Cardiac muscle cell (in vitro differentiated cells and primary cell): ENCODE measurements at places on chromosomes 7 and 10.
A peak's percentile ranks its signal among the peaks of the same experiment; 100 is the strongest.

DNA sequence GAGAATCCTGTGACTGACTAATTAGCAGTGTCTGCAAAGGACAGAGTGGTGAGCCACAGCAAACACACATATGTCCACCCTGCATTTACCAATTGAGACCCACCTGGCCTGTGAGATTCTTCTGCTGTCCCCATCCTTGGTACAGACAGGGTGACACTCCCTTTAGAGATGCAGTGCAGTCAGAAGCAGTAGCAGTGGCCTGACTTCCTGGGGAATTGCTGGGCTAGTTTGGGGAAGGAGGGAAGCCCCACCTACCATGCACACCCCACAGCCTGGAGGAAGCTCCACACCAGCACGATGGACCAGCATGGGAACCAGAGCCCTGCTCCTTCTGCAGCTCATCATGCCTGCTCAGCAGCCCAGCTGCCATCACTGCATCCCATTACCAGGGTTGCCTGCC, 924.9 kb upstream of the ZNF722 start:
- no peak overlapping the region for H3K27ac ChIP-seq
- H3K27me3 ChIP-seq = no peaks in the 10 kb centered on the region
- H3K4me3 ChIP-seq = no peak overlapping the region
- H3K4me1 ChIP-seq = no peaks in the 10 kb centered on the region

DNA sequence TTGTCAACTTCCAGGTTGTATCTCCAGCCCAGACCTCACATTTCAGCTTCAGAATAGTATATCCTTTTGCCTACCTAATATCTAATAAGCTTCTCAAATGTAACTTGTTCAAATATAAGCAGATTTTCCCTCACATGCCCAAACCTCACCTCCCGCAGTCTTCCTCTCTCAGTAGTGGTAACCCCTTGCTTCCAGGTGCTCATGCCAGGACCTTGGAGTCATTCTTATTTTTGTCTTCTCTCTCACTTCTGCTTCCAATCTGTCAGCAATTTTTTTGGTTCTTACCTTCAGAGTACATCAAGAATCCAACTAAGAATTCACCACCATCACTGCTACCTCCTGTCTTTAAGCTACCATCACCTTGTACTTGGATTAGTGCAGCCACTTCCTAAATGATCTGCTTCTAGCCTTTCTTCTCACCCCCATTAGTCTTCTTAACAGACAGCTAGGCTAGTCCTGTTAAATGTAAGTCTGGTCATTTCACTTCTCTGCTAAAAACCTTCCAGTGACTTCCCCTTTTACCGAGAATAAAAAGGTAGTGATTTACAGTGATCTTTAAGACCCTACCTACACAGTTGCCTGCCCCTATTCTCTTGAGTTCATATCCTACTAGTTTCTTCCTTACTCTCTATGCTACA, 14.0 kb downstream of the ANKIB1 start:
- DNase-seq = no peak
- no peak overlapping the region for H3K4me3 ChIP-seq
- no peaks in the 10 kb centered on the region for H3K4me1 ChIP-seq

DNA sequence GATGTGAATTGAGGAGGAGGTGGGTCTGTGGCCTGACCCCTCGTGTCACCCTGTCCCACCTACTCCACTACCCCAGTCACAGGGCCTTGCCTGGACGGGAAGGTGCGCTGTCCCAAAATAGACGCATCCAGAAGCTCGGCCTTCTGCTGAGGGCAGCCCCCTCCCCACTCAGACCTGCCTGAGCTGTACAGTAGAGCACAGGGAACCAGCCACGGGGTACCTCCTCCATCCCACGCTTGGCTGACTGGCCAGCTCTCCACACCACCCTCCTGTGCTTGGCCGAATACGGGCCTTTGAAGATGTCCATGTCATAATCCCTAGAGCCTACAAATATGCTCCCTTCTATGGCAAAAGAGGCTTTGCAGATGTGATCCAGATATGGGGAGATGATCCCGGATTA, 88.3 kb downstream of the CHST15 start:
- no peak overlapping the region for H3K27ac ChIP-seq
- no peaks in the 10 kb centered on the region for H3K36me3 ChIP-seq
- H3K4me3 ChIP-seq = no peak overlapping the region
- no peak for DNase-seq
- H3K4me1 ChIP-seq = no peaks in the 10 kb centered on the region

- H3K27me3 ChIP-seq = no peaks in the 10 kb centered on the region
- H3K27ac ChIP-seq = peak overlapping the region; percentile 79
- peak; percentile 22 for DNase-seq
- H3K4me3 ChIP-seq = no peak overlapping the region
- peaks cover 51% of the 10 kb centered on the region for H3K4me1 ChIP-seq
Measured at GRCh38 chr7:18505870-18506460, 10.4 kb downstream of the HDAC9 start.

DNA sequence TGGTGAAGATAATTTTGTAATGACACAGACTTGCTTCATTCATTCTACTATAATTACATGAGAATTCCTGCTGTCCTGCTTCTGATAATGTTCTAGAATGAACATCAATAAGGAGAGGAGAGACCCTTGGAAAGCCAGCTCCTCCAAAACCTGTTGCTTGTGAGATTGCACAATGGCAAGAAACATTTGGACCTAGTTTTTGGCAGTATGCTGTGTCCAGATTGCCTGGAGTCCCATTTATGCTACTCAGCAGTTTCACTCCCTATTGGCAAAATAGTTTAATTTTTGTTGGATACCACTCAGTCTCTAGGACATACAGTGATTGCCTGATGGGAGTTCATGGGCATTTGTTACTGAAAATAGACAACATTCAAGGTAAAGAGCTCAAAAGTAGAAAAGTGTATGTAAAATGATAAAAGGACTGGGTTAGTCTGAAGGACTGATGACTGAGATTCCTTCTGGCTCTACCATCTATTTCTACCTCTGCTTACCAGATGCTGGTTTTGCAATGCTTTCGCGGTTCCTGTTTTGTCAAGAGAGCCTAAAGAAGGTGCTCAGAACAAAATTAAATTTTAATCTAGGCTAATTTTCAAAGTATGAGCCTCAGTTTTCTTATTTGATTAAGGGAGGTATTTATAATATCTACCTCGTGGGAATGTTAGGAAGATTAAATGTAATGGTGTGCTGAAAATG, 8.0 kb upstream of the ACTR3B start:
- no peak for DNase-seq
- no peaks in the 10 kb centered on the region for H3K36me3 ChIP-seq
- no peak overlapping the region for H3K27ac ChIP-seq
- H3K4me1 ChIP-seq = no peaks in the 10 kb centered on the region
- no peaks in the 10 kb centered on the region for H3K27me3 ChIP-seq

GRCh38 chr7:108140671-108141070, 10.5 kb upstream of the LAMB4 start:
- H3K27me3 ChIP-seq = no peaks in the 10 kb centered on the region
- no peak overlapping the region for H3K4me3 ChIP-seq
- DNase-seq = no peak
- H3K27ac ChIP-seq = no peak overlapping the region
- no peaks in the 10 kb centered on the region for H3K4me1 ChIP-seq

GRCh38 chr10:26832960-26833359, 27.8 kb downstream of the ABI1 start:
- no peak overlapping the region for H3K27ac ChIP-seq
- H3K4me3 ChIP-seq = no peak overlapping the region
- H3K27me3 ChIP-seq = no peaks in the 10 kb centered on the region

DNA sequence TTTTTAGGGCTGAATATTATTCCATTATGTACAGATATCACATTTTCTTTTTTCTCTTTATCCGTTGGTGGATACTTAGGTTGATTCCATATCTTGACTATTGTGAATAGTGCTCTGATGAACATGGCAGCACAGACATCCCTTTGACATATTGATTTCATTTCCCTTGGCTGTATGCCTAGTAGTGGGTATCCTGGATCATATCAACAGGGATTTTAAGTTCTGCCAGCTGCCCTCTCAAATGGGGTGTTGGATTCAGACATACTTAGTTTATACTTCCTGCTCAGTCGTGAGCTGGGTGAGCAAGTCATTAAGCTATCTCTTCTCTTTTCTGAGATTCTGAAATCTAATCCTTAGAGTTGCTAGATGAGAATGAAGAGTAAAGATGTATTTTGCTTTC, 139.6 kb upstream of the SORCS3 start:
- H3K4me3 ChIP-seq = no peak overlapping the region
- no peaks in the 10 kb centered on the region for H3K27me3 ChIP-seq
- no peak overlapping the region for H3K27ac ChIP-seq
- no peak for DNase-seq

GRCh38 chr10:95290461-95291364, at the start of gene PDLIM1:
Gene PDLIM1, minus strand, starts transcription at chr10:95291003. Its CDS starts 88 bp downstream, at chr10:95290915.
- peak; percentile 79 for DNase-seq
- no peaks in the 10 kb centered on the region for H3K36me3 ChIP-seq
- H3K27ac ChIP-seq = peak within 1 kb of the TSS; percentile 71

GRCh38 chr10:31136930-31137885, 105.5 kb upstream of the ZNF438 start:
- no peak for DNase-seq
- no peaks in the 10 kb centered on the region for H3K27me3 ChIP-seq
- H3K27ac ChIP-seq = peak overlapping the region; percentile 3
- H3K4me3 ChIP-seq = no peak overlapping the region

DNA sequence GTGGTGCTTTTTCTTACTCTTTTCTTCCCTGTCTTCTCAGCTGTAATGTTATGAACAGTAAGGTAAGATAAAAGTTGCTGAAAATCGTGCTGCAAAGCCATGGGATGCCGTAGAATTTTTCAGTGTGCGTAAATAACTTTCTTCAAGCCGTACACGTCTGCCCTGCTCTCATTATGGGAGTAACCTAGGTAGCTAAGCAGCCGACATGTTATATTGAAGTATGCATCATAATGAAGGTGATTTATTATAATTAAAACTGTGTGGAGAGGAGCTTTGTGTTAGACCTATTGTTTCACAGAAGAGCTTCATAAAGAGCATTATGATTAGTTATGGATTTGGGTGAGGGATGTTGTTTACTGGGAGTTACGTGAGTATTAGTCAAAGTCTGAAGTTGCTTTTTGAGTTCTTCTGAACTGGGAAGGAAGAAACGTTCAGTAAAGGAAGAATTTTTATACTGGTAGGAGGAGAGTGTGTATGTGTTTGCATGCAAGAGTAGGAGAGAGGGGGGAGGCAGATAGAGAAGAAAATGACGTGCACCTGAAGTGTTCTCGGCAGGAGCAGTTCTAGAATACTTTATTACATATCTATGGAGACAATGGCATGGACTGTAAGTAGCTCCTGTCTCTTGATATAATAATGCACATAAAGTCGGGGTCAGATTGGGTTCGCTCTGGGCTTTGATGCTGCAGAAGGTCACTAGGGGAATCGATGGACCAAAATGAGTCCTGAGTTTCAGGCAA, 56.3 kb downstream of the POU6F2 start:
- H3K4me3 ChIP-seq = no peak overlapping the region
- H3K27ac ChIP-seq = no peak overlapping the region
- no peaks in the 10 kb centered on the region for H3K27me3 ChIP-seq
- DNase-seq = no peak
- no peaks in the 10 kb centered on the region for H3K36me3 ChIP-seq
- no peaks in the 10 kb centered on the region for H3K4me1 ChIP-seq

DNA sequence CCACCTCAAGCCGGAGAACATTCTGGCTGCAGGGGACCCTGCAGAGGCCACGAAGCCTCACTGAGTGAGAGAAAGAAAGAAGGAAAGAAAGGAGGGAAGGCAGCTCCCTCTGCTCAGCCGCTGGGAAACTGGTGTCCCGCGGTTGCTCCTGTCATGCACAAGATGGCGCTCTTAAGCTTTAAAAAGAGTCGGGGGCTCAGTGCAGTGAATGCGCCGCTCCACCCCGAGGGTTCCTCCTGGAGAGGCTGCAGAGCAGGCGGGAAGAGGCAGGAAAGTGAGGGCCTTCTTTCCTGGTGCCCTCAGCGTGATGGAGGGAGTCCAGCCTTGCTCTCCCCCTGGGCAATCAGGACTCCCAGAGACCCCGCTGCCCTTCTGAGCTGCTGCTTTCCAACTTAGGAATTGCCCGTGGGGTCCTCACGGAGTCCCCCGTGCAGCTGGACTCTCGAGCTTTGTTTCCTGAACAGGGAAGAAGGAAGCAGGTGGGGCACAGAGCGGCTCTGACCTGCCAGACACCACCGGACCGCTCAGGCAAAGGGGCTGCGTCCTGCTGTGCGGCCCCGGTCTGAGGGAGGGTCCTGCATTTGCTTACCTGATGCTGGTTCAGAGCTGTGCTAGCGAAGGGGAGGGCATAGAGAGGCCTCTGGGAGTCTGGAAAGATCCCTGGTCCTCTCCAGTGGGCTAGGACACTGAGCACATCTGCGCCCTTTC, 141.9 kb upstream of the MKI67 start:
- no peak overlapping the region for H3K4me3 ChIP-seq
- H3K36me3 ChIP-seq = no peaks in the 10 kb centered on the region
- H3K4me1 ChIP-seq = no peaks in the 10 kb centered on the region
- H3K27me3 ChIP-seq = peaks cover 23% of the 10 kb centered on the region
- peak; percentile 58 for DNase-seq

GRCh38 chr10:73601486-73601921, 10.4 kb upstream of the USP54 start:
- no peak overlapping the region for H3K4me3 ChIP-seq
- DNase-seq = peak; percentile 15
- no peaks in the 10 kb centered on the region for H3K36me3 ChIP-seq
- peak overlapping the region; percentile 37 for H3K27ac ChIP-seq

DNA sequence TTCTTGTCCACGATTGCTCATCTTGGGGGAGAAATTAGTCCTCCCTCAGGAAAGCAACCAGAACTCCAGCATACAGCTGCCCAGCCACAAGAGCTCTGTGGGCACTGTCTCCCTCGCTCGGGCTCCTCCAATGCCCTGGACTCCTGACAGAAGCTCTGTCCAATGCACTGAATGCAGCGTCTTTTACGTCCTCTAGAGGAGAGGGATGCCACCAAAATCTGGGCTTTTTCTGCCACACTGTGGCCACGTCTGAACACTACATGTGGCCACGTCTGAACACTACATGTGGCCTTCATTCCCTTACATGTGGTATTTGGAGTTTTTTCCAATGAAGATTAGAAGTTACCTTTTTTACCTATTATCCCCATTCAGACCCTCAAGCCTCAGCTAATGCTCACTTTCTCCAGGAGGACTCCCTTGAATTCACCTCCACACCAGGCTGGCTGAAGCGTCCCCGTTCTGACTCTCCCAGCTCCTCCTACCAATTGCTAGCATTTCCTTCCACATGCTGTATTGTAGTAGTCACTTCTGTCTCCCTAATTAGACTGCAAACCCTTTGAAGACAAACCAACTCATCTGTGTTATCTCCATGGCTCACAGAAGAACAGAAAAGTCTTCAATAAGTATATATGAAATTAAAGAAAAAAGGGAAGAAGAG, 134.3 kb upstream of the PDE1C start:
- H3K27me3 ChIP-seq = peaks cover 7% of the 10 kb centered on the region
- no peak overlapping the region for H3K4me3 ChIP-seq
- H3K4me1 ChIP-seq = no peaks in the 10 kb centered on the region
- peak; percentile 90 for DNase-seq

DNA sequence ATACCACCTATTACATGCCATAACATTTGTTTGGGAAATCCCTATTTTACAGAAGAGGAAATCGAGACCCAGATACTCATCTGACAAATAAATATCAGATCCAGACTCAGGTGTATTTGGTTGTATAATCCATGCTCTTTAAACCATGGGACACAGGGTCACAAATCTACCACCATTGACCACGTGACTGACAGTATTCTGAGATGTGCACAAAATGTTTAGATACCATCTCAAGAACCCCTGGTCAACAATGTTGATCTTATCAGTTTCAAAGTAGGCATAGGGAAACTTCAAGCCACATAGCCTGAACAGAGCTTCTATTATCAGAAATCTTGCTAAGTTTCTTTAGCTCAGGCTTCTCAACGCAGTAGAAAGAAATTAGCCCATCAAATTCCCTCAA, 93.6 kb downstream of the ICA1 start:
- no peak overlapping the region for H3K27ac ChIP-seq
- no peaks in the 10 kb centered on the region for H3K27me3 ChIP-seq
- no peak for DNase-seq
- no peaks in the 10 kb centered on the region for H3K36me3 ChIP-seq
